ENCODE measurements at places on chromosomes 16 and 17.

GRCh38 chr17:32931686-32932085, 3.7 kb downstream of the TMEM98 start:
- DNase-seq, result no peak

GRCh38 chr16:80752541-80752940, 51.9 kb downstream of the CDYL2 start:
- DNase-seq, result no peak

DNA sequence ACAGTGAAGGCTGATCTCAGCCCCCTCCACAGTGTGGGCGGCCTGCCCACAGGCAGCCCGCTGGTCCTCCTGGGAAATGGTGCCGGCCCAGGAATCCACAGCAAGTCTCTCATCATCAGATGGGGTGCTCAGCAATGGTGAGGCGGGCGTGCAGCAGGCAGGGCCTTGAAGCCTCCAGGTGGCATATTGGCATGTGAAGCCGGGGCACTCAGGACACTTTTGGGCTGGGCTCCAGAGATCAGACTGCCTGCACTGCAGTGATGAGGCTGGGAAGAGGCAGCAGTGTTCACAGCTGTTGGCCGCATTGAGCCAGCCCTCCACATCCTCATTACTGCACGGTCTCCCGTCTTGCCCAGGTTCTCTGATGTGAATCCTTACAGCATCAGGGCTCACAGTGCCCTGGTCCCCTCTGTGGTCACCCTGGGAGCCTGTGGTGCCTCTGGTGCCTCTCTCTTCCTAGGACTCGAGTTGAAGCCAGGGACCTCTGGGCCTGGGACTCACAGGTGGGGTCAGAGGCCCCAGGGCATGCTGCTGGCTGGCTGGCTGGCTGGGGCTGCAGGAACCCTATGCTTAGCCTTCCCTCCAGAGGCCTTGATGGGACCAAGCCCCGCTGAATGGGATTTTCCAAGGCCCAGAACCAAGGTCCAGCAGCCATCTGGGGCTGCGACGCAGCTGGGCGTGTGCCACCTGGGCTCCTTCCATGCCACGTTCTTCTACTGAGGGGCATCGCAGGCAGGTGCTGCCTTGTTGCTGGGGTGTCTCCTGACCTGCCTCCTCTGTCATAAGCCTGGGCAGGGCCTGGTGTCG, 48.6 kb downstream of the TNFRSF13B start:
- no peak for DNase-seq

GRCh38 chr16:31179219-31179746, 656 bp upstream of the FUS start:
- no peak for DNase-seq

DNA sequence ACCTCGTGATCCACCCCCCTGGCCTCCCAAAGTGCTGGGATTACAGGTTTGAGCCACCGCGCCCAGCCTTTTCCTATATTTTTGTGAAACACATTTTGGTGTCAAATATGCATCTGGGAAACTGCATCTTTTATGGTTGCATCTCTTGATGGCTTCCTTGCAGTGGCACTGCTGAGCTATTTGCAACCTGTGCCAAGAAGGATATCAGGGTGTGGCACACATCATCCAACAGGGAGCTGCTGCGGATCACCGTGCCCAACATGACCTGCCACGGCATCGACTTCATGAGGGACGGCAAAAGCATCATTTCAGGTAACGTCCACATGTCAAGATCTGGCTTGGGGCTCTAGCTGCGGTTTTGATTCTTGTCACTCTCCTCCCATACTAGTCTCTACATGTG, 16.8 kb upstream of the USP43 start:
- no peak for DNase-seq

DNA sequence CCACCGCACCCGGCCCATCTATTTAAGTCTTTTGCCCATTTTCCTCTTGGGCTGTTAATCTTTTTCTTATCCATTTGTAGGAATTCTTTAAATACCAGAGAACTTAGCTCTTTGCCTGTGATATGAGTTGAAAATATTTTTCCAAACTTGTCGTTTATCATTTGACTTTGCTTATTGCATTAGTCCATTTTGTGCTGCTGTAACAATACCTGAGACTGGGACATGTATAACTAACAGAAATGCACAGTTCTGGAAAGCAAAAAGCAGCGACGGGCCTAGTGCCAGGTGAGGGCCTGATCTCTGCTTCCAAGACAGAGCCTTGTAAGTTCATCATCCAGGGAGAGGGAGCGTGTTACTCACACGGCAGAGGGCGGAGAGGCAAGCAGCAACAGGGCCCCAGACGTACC, 25.6 kb upstream of the BHLHA9 start:
- no peak for DNase-seq
